ENCODE measurements at places on chromosomes 1 and 21.
A peak's percentile ranks its signal among the peaks of the same experiment; 100 is the strongest.

- peak; percentile 93 for DNase-seq
Observed at GRCh38 chr1:8822373-8823294, 5.2 kb upstream of the RERE start.

DNA sequence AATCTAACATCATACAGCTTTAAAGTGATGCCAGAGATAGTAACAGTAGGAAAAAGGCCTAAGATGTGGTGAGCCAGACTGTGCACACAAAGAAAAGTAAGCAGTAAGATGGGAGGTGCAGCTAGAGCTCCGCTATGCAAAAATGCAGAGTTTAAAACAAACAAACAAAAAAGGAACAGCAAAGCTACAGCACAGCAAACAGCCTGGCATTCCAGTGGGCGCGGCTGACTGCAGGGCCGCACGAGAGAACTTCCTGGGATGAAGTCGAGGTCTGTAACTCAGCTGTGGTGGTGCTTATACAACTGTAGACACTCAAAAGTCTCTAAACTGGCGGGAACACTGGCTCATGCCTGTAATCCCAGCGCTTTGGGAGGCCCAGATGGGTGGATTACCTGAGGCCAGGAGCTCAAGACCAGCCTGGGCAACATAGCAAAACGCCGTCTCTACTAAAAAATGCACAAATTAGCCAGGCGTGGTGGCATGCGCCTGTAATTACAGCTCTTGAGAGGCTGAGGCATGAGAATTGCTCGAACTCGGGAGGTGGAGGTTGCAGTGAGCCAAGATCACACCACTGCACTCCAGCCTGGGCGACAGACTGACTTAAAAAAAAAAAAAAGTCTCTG lies 30.1 kb downstream of the PRDM15 start:
- DNase-seq = no peak

DNA sequence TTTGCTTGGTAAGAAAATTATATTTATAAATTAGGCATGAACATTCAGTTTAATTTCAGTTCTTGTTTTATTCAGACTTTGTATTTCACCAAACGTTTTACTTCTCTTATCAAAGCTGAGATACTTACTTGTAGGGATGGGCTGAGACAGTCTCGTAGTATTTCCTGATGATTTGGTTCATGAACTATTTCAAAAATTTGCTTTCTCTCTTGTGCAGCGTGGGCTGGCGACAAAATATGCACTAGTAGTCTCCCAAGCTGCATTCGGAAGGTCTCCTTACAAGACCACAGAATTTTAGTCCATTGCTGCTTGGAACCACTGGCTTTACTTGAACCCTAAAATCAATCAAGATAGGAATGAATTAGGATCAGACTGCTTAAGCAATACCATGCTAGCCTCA lies 91.7 kb upstream of the GNG4 start:
- peak; percentile 67 for DNase-seq

GRCh38 chr21:42317826-42318746 lies 2.9 kb upstream of the TFF3 start:
- DNase-seq = no peak

- peak; percentile 64 for DNase-seq
Observed at GRCh38 chr21:44931137-44931500, 8.7 kb upstream of the SLX9 start.

GRCh38 chr1:25825605-25826004 lies 5.9 kb downstream of the MTFR1L start:
- no peak for DNase-seq

GRCh38 chr1:41672641-41673361 lies 188.3 kb upstream of the EDN2 start:
- no peak for DNase-seq

DNA sequence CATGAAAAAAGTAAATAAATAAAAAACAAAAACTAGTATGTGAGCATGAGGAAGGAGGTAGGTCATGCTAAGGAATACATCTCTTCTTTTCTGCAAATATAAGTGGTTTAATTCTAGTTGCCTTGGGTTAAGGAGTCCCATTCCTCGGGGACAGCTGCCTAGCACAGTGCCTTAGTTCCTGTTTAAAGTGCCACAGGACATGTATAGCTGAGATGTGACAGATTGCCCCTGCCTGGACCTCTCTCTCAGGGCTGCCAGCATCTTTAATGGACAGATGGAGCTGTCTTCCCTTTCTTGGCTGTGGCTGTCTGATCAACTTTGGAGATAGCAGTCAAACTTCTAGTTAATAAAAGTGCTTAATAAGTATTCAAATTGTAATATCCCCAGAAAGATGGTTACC lies 50.0 kb downstream of the TSEN15 start:
- no peak for DNase-seq

DNA sequence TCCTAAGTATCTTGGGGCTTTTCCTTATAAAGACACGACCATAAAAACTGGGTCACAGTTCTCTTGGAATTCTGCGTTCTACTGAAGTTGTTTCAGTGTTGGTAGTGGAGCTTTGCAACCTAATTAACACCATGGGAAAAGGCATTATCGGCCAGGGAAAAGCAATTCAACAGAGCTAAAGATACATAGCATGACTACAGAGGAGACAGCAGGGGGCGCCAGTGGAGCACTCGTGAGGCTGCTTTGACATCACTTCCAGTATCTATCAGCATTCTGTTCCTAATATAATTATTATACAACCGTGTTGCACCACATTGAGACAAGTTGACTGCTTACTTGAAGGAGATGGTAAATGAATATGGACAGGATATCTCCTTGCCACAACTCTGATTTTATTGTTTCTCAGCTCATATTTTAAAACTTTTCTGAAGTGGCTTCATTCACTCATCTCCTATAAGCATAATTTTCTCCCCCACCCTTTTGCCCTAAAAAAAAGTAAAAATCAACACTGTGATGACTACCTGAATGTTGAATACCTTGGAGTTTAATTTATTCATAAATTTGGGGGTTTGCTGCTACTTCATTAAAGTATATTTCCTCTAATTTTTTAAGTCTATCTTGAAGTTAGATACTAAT lies 39.4 kb downstream of the ZP4 start:
- peak; percentile 31 for DNase-seq

DNA sequence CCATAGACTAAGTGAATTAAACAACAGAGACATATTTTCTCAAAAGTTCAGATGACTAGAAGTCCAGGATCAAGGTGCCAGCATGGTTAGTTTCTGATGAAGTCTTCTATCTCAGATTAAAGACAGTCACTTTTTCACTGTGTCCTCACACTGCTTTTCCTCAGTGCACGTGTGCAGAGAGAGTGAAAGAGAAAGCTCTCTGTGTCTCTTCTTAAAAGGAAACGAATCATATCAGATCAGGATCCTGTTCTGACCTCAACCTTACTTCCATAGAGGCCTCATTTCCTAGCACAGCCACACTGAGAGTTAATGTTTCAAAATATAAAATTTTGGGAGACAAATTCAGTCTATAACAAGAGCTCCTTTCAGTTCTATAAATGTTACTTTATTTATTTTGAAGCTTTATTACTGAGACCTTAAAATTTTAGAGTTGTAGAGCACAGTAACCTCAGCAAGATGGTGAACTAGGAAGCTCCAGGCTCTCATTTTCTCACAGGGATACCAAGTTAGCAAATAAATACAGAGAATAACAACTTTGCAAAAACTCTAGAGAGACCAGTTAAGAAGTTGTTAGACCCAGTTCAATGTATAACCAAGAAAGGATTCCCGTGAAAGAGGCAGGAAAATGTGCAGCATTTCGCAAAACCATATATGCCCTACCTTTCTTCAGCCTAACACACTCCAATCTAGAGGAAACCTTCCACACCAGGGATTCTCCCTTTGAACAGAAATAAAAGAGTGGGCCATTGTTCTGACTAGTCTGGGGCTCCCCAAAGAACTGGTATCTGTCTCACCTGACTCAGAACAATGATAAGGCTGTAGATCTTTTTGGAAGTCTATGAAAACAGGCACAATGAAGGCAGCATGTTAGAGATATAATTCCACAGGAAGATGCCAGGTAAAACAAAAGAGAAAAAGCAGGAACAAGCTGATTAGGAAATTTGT lies 372.2 kb downstream of the MRPL39 start:
- no peak for DNase-seq

- DNase-seq = no peak
Observed at GRCh38 chr1:14128096-14128495, 428.1 kb downstream of the PRDM2 start.

DNA sequence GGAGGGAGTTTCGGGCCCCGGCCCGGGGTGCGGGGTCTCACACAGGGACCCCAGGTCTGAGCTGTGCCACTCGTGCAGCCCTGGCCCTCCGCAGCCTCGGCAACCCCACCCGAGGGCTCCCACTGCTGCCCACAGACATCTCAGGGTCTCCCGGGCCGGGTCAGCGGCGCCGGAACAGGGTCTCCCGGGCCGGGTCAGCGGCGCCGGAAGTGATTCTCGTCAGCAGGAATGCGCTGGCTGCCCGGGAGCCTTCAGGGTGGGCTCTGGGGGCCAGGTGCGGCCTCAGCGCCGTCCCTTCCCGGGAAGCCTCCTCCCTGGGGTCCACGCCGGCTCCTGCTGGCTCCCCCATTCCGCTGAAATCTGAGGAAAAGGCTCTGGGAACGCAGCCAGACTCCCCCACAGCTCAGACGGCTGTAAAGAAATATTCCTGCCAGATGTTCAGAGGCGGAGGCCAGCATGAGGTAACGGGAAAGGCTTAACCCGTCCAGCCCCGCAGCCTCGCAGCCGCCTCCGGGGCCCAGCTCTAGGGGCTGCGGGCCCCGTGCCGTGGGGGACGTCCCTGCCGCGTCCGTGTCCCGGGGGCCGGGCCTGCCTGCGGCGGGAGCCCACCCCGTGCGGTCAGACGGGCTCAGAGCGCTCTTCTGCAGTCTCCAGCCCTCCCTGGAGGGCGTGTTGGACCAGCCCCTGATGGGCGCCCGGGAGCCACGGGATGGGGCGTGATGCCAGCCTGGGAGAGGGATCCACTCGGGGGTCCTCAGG lies 8.7 kb upstream of the COL6A1 start:
- DNase-seq = peak; percentile 95

DNA sequence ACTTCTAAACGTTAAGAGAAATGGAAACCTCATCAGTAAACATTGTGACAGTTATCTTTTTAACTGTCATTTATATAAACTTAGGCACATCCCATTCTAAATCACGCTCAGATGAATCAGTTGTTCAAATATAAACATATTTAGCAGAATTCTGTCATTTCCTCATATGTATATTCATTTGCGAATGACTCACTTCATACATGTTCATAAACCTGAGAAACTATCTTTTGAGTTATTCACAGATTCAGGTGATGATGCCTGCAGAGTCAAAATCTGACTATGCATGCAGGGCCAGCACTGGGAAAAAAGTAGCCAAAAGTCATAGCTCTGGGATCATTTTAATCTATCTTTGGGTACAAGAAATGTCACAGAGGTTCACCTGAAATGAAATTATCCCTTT lies 153.8 kb upstream of the PKN2 start:
- DNase-seq = no peak

GRCh38 chr1:7940745-7941436 lies at the start of gene TNFRSF9:
TSS of gene TNFRSF9 (minus strand) at chr1:7940839. CDS start at chr1:7939994, 845 bp downstream.
- peak; percentile 41 for DNase-seq

DNA sequence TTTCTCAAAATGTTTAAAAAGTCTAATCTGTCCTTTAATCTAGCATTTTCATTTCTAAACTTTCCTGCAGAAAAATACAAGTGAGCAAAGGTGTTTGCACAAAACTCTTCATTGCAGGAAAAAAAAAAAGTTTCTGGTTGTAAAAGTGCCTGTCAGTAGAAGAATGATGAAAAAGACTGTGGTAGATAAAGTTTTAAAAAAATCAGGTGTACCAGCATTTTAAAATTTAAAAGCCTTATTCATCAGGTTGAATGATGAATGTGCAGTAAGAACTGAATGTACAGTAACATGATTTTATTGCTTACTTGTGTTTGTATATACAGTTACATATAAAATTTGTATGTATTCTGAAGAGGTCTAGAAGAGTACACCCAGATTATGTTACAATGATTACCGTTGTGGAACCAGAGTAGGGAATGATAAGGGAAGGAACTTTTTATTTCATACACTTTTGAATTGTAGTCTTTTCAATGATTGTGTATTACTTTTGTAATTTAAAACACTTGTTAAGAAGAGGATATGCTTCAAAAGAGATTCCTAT lies 54.0 kb downstream of the FNBP1L start:
- no peak for DNase-seq

- peak; percentile 28 for DNase-seq
Observed at GRCh38 chr1:21670059-21670881, 1.1 kb upstream of the RAP1GAP start.

DNA sequence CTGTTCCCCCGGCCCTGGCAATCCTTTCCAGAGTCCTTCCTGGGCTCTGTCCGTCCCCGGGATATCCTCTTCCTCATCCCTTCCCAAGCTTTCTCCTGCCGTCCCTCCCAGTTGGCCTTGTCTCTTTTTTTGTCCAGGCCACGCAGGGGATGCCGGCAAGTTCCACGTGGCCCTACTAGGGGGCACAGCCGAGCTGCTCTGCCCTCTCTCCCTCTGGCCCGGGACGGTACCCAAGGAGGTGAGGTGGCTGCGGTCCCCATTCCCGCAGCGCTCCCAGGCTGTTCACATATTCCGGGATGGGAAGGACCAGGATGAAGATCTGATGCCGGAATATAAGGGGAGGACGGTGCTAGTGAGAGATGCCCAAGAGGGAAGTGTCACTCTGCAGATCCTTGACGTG lies 13.4 kb upstream of the SVBP start:
- no peak for DNase-seq

GRCh38 chr1:11299225-11299574 lies 26.2 kb downstream of the UBIAD1 start:
- DNase-seq = no peak

- no peak for DNase-seq
Observed at GRCh38 chr1:204626381-204626780, 59.2 kb downstream of the LRRN2 start.

GRCh38 chr1:197677752-197678295 lies 97.5 kb downstream of the DENND1B start:
- no peak for DNase-seq

DNA sequence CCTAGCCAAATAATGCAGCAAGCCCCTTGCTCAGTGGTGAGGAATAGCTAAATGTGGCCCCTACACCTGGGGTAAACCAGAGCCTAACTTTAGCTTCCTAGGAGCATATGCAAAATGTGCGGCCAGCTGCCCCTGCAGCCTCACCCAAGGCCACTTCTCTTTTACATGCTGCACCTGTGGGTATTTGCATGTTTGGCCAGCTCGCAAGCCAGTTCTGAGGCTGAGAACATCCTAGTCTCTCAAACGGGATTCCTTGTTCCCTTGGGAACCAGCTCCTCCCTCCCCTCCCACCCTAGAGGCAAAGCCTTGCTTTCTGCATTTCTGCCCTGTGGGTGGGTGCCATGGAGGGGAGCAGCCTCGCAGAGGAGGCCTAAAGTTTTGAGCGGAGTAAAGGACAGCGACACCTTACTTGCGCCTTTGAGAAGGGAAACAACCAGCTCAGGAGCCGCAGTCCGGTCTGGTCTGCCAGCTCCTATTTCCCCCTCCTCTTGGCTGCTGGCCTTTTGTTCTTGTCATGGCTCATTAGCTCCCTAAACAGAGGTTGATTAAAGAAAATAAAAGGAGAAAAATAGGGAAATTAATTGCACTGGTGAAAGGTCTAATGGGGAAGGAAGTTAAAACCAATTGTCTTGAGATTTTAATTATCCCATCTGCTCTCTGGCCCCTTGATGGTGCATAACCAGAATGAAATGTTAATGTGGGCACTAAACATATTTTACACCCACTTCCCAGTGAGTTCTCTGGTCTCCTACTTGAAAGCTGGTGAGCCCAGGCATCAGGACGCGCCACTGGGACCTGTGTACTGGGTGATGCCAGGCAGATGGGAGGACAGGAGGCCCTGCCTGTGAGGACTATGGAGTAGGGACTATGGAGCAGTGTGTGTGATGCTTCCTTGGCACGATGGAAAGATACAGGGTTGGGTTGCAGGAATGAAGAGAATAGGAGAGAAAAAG lies 68.7 kb downstream of the TEX35 start:
- DNase-seq = no peak

GRCh38 chr1:54165146-54165545 lies 12.3 kb upstream of the CDCP2 start:
- DNase-seq = no peak

GRCh38 chr1:79052829-79053449 lies 46.4 kb upstream of the ADGRL4 start:
- peak; percentile 17 for DNase-seq
